ENCODE measurements at places on chromosomes 3 and 15.

DNA sequence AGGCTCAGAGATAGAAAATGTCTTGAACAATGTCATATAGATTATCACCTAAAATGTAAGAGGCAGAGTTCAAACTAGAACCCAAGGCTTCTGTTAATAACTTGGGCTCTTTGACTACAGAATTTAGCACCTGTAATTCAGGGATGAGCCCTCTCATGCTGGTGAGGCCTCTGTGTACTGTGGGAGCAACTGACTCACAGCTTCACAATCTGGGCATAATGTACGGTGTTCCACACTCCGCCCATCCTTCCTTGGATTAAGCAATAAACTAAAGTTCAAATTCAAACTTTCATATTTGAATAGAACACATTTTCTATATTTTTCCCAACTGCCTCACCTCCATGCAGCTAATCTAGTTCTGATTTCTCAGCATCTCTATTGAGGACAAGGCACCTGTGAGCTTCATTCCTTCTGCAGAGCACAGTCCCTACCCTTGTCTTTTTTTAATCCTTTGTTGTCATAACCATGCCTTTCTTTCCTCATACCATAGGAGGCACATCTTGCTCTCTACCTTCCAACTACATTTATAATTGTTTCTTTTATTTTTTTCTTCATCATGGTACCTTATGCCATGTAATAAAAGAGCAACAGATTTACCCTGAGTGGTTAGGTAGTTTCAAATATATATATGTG, 392.1 kb downstream of the NLGN1 start:
- no peak for DNase-seq

DNA sequence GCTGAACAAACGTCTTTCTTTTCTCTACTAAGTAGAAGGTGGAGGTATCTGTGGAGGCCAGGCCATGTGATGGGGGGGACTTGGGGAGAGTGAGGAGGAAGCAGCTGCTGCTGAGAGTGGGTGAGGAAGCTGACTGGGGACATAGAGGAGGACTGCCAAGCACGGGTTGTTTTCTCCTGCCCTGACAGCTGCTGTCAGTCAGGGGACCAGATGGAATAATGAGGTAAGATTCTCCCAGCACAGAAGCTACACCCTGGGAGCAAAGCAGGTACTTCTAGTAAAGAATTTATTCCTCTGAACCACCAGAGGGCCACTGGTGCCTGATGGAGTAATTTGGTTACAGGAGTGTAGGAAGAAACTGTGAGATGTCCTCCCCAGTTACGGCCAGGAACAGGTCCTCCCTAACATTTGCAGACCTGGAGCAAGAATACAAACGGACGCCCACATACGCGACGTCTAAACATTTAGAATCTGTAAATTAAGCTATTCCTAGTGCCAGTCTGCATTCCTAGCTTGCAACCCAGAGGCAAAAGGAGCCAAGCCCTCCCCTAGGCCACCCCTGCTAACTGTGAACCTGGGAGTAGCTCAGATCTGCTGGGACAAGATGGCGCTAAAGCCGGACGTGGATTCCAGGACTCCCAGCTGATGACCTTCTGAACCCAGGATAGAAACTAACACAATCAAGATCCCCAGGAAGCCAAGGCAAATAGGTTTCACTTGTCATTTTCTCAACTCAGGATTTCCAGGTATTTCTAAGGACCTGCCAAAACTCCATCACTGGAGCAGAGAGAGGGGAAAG, 14.8 kb downstream of the CRYGS start:
- DNase-seq: no peak

DNA sequence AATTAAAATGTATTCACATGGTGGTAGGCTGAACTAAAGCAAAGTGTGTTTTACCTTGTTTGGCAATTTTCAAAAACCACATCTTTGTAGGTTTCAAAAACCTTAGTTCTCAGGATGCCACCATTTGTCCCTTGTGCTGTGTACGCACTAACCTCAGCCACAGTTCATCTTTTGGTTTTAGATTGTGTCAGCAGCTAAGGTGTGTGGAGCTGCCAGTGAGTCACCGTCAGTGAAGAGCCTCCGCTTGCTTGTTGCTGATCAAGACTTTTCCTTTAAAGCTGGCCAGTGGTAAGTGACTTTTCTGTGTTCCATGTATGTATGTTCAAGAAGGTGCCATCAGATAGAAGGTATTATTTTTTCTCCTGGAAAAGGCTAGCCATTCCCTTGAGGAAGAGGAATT, 21.1 kb downstream of the OXNAD1 start:
- no peak for DNase-seq

GRCh38 chr3:112572701-112573100, 10.9 kb downstream of the SLC35A5 start:
- no peak for DNase-seq

- DNase-seq: no peak
Measured at GRCh38 chr3:71492974-71493771, 90.4 kb downstream of the FOXP1 start.

- DNase-seq: no peak
Measured at GRCh38 chr3:34015204-34016142, 217.0 kb downstream of the PDCD6IP start.

GRCh38 chr3:4734454-4734853, 241.3 kb downstream of the ITPR1 start:
- DNase-seq: no peak

- no peak for DNase-seq
Measured at GRCh38 chr3:196998966-196999760, 30.5 kb downstream of the MELTF start.

DNA sequence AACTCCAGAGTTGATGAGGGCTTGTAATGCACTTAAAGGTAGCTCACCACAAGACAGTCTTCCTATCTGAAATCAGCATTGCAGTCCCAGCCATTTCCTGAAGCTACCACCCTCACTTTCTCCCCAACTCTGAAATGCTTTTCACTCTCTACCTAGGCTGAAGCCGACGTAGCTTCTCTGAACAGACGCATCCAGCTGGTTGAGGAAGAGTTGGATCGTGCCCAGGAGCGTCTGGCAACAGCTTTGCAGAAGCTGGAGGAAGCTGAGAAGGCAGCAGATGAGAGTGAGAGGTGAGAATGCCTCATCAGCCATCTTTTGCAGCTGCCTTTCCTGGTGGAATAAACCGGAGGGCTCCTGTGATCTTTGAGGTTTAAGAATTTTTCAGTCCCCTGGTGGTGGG, 14.3 kb downstream of the TPM1 start:
- no peak for DNase-seq

GRCh38 chr15:96392380-96393208, 62.1 kb downstream of the NR2F2 start:
- DNase-seq: no peak

GRCh38 chr15:45276831-45277230, 24.8 kb downstream of the SLC28A2 start:
- DNase-seq: no peak

DNA sequence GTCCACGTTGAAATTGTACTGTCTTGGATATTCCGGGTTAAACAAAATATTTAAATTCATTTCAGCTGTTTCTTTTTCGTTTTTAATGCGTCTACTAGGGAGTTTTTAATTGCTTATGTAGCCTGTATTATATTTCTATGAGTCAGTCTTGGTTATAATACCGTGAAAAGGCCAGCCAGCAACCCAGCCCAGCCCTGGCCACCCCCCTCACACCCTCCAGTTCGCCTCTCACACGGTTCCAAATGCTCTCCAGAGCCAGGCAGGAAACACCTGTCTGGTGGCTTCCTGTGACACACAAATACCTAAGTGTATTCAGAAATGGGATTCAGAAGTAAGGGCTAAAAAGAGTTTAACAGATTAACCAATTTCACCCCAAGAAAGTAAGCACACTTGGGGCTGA, 4.4 kb downstream of the SH3BP5 start:
- DNase-seq: no peak

GRCh38 chr3:197149528-197149927, 119.9 kb upstream of the MELTF start:
- DNase-seq: no peak

DNA sequence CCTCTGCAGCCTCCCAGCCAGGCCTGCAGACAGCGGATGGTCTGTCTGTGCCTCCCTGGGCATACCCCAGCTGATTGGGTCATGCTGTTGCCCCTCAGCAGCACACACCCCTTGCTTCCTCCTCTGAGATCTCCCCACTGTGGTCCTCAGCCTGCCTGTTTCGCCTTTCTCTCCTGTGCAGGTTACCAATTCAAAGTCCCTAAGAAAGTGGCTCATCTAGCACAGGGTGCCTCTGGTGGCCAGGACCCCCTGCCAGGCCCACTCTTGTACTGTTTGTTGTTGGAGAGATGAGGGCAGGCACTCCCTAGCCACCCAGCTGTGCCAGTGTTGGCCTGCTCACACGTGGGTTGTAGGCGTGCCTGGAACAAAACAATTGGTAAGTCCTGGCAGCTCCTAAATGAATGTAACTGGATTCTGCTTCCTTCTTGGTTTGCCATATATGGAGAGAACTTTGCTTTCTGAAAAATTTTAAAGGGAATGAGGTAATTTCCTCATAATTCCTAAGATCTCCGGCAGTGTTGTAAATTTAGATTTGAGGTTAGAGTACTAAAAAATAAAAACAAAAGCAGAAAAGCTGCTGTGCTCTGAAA, 213.2 kb upstream of the IL12A start:
- DNase-seq: no peak
